ENCODE measurements at places on chromosomes 6 and 20.
A peak's percentile ranks its signal among the peaks of the same experiment; 100 is the strongest.

GRCh38 chr6:24997905-24998304, 62.1 kb upstream of the RIPOR2 start:
- DNase-seq = no peak

- DNase-seq = no peak
Measured at GRCh38 chr6:51299621-51300380, 481.1 kb downstream of the TFAP2B start.

GRCh38 chr20:54069501-54069971, 858 bp downstream of the BCAS1 start:
- no peak for DNase-seq

- no peak for DNase-seq
Measured at GRCh38 chr6:10529231-10529801, 8.2 kb downstream of the GCNT2 start.

DNA sequence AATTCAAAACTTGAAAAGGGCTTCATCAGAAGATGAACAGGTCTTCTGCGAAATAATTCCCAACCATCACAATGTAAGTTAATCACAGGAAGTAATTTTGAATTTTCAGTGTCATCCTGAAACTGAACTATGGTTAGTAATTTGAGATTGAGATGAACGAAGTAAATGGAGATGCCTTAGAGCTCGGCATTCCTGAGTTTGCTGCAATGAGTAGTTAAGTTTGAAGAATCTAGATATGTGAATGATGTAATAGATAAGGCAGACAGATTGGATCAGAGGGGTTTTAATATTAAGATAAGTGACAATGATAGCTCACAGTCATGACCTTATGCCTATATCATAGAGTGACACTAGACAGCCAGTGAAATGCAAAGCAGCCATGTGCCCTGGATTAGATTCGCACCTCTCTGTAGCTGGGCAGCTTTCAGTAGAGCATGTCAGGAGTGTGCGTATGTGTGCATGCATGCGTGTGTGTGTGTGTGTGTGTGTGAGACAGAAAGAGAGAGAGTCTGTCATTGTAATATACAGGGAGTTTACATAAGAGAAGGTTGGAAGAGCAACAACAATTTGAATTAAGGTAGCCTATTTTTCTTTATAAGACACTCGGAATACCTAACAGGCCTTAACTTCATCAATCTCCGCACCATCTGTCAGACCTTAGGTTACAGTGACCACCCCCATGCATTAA, 233.0 kb downstream of the GMPR start:
- DNase-seq = no peak

DNA sequence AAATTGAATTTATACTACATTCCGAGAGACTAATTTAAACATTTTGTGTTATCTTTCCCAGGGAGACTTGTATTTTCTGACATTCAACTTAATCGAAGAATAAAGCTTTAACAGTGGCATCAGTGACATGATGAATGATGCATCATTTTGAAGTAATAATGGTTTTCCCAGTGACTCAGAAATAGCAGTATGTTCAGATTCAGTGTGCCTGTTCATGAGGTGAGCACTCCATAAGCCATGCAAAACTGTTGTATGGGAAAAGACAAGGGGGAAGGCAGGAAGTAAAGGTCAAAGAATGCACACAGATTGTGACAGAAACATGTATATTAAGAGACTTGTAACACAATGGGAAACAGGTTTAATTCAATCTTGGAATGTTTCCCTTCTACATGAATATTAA, 1348.2 kb upstream of the GJE1 start:
- no peak for DNase-seq

GRCh38 chr6:125764121-125764671, 14.8 kb downstream of the HEY2 start:
- DNase-seq = no peak

GRCh38 chr6:159174263-159174969, 5.2 kb downstream of the FNDC1 start:
- DNase-seq = no peak

DNA sequence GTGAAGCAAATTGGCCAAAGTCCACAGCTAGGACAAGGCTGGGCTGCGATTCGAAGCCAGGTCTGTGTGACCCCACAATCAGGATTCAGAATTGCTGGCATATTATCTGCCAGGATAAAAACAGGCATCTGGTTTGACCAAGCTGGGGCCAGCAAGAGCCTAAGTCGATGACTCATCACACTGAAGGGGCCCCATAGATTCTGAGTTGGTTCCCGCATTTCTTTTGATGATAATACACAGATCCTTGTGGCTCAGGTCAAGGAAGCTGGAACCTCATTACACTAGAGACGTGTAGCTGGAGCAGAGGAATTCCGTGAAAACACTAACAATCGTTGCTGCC, 6.5 kb downstream of the KCNB1 start:
- no peak for DNase-seq

GRCh38 chr6:149967591-149967990, 3.8 kb downstream of the ULBP1 start:
- DNase-seq = no peak

DNA sequence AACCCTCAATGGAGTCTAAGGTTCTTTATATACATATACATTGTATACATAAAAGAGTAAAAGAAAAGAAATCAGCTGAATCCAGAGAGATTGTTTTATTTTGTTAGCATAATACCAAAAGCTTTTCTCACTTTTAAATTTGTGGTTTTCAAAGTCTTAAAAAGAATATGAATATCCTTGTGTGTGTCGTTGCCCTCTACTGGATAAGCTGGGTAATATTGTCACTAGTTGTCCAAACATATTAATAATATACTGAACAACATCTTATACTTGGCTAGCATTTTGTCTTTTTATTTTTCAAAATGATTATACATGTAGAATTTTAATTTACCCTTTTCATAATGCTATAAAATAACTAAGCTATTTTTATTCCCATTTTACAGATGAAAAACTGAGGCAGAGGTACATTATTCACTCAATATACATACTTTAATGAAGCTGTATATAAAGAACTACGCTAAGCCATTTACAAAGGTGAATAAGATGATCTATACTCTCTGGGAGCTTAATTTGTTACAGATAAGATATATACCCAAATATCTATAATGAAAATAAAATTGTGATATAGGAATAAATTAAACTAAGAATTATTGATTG, 531.7 kb downstream of the TFAP2B start:
- DNase-seq = peak; percentile 1

- no peak for DNase-seq
Measured at GRCh38 chr6:110549277-110549676, 72.9 kb upstream of the SLC22A16 start.

GRCh38 chr6:142474531-142475289, 172.9 kb downstream of the ADGRG6 start:
- peak; percentile 24 for DNase-seq

GRCh38 chr6:5379647-5380242, 118.4 kb downstream of the FARS2 start:
- no peak for DNase-seq

GRCh38 chr6:17015144-17015543, 86.7 kb upstream of the STMND1 start:
- peak; percentile 54 for DNase-seq

- no peak for DNase-seq
Measured at GRCh38 chr6:111753573-111753972, 119.7 kb downstream of the FYN start.

DNA sequence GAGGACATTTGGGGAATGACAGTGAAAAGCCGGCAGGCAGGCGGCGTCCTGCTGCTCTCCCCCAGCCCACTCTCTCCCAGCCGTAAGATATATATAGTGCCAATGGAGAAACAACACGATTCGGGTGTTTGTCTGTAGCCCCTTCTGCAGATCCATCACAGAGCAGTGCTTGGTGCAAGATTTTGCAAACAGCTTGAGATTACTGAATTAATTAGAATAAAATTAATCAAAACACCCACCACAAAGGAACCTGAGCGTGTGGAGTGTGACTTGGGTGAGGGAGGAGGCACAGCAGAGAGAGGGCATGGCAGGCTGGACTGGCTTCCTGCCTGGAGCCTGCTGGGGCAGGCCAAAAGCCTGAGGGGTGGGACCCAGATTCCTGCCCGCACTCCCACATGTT, 28.8 kb upstream of the CCDC167 start:
- DNase-seq = no peak

- DNase-seq = no peak
Measured at GRCh38 chr6:165453395-165453794, 144.0 kb upstream of the C6orf118 start.

GRCh38 chr6:160129881-160130615, 8.4 kb downstream of the SLC22A1 start:
- no peak for DNase-seq

All from non-pigmented ciliary epithelial cell (primary cell).